ENCODE measurements at places on chromosomes 6 and 20.

GRCh38 chr6:150325066-150325772 lies 43.6 kb upstream of the IYD start:
- no peak for DNase-seq

DNA sequence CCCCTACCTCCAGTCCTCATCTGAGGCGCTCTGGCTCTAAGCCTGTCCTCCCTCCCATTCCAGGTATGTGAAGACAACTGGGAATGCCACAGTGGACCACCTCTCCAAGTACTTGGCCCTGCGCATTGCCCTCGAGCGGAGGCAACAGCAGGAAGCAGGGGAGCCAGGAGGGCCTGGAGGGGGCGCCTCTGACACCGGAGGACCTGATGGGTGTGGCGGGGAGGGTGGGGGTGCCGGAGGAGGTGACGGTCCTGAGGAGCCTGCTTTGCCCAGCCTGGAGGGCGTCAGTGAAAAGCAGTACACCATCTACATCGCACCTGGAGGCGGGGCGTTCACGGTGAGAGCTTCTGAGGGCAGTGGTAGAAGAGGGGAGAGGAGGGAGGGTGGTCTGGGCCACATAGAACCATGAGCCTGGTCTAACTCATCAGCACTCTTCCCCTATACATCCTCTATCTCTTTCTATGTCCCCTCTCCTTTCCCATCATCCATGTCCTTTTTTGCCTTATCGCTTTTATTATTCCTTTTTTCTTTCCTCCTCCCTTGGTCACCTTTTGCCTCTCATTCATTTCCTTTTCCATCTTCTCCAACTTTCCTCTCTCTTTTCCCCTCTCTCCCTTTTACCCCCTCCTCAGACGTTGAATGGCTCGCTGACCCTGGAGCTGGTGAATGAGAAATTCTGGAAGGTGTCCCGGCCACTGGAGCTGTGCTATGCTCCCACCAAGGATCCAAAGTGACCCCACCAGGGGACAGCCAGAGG lies 3.5 kb downstream of the RING1 start:
- no peak for DNase-seq

DNA sequence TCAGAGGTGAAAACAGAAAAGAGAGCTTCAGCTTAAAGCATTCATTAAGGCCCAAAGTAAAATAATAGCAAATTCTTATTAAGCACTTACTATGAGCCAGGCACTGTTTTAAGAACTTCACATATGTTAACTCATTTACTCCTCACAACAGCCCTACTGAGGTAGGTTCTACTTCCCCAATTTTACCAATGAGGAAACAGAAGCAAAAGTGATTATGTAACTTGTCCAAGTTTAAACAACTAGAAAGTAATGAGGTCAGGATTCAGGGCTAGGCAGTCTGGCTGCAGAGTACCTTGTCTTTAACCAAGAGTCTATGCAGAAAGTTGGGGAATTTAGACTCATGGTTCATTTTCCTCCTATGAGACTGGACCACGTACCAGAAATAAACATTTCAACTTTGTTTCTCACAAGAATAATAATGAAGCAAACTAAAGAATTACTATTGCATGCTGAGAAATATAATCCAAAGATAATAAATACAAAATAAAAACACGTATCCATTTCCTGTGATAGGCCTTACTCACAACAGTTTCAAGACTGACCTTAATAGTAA lies 3.8 kb downstream of the COL21A1 start:
- no peak for DNase-seq

DNA sequence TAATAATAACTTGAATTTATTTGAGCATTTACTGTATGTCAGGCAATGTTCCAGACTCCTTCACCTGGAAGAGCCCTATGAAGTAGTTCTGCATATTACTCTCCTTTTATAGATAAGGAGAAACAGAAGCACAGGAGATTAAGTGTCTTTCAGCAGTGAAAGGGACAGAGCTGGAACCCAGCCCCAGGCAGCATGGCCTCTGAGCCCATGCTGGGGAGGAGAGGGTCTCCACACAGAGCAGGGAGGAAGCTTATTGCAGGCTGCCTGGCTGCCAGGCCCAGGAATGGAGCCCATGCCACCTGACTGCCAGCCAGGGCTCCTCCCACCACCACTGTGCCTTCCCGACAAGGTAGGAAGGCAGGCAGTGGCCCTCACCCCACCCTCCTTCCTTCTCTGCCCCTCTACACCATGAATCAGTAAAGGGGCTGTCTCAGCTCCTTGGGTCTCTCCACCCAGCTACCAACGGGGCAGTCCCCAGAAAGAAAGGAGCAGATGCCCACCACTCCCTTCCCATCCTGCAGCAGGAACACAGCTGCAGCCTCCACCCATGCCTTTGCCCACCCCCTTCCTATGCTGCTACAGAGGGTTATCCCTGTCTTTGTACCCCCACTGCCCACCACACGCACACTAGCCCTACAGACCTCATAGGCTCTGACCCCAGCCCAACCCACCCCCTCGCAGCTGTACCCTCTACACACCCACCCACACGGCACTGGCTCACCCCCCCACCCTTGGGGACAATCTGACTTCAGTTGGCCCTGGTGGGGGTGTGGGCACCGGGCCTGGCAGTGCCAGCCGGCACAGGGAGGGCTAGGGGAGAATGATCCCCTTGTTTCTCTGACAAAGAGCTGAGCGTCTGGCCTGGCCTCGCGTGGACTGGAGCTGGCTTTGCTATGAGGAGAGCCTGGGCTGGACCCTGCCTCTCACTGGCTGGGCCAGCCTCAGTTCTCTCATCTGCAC lies 41.8 kb downstream of the TFEB start:
- DNase-seq, result no peak

- no peak for DNase-seq
These were observed 38.0 kb downstream of the SCP2D1 start for GRCh38 chr20:18851629-18852028.

DNA sequence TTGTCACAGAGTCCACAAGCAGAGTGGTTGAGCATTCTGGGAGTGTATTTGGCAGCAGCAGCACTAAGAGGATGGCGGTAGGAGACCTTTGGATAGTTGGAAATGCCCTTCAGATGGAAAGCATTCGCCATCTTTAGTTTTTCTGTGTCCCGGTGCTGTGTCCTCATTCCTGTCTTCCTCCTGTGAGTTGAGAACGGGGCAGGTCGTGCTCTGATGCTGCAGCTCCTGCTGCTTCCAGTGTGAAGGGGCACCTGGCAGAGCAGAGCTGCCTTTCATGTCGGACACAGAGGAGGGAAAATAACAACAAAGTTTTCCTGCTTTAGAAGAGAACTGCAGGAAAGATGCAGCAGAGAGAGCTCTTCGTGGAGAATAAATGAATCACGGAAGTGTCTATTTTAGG lies 194.8 kb downstream of the SLC24A3 start:
- no peak for DNase-seq

Data from KG1 (cell line).